ENCODE measurements at places on chromosomes 7 and 10.

DNA sequence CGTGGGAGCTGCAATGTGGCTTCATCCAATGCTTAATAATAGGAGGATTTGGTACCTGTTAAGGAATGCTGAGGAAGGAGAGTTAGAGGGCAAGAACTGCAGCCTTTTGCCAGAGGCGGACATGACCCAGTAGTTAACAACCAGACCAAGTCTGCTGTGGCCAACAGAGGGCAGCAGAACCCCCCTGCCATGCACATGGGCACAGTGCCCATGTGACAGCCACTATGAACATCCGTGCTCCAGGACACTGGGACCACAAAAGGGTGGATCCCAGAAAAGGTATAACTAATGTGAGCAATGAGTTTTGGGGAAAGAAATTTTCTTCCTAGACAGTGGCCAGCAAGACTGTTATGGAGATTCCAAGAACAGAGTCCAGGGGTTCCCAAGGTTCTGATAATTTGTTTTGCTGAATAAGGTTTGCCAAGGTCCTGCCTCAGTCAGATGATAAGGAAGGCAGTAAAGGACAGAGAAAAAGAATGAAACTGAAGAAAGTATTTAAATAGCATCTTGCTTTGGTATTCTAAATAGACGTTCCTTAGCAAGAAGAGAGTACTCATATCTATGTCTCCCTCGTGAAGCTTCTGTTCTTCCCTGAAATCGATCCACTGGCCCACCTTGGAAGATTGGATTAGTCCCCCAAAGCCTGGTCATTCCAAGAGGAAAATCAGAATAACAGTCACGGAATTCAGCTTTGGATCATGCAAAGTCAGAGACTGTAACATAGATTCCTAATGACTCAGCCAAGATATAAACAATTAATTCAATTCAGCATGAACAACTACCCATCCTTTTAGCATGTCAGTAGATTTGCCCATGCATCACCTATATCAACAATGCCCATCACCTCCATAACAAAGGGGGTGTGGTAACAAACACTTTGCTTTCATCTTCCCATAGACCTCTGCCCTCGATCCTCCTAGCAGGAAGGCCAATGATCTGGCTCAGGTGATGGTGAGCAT, 56.0 kb downstream of the LGI1 start:
- DNase-seq = no peak

DNA sequence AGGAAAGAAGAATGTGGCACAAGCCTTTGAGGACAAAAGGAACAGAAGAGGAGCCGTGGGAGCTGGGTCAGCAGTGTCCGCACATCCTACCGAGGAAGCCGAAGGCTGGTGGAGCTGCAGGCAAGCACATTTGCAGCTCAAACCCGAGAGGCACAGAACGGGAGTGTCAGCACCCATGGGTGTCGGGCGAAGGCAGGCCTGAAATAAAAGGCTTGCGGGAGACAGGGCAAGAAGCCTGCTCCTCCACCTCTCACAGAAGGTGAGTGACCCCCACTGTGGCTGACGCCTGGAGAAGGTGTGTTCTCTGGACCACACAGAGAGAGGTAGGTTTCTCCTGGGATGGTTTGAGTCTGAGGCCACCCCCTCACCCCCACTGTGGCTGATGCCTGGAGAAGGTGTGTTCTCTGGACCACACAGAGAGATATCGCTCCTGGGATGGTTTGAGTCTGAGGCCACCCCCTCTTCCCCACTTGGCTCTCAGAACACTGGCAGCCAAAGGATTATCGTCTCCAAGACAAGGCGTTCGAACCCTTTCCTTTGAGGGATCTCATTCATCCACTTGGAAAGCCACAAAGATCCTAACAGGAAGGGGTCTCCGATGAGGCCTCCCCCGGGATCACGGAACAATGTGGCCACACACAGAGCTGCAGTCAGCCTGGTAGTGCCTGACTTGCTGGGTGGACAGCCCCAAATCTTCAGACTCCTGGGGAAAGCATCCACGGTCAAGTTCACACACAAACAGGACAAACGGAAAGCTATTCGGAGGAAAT, 21.6 kb upstream of the GTPBP4 start:
- DNase-seq = no peak

GRCh38 chr7:112995059-112995824, 91.4 kb downstream of the GPR85 start:
- no peak for DNase-seq

DNA sequence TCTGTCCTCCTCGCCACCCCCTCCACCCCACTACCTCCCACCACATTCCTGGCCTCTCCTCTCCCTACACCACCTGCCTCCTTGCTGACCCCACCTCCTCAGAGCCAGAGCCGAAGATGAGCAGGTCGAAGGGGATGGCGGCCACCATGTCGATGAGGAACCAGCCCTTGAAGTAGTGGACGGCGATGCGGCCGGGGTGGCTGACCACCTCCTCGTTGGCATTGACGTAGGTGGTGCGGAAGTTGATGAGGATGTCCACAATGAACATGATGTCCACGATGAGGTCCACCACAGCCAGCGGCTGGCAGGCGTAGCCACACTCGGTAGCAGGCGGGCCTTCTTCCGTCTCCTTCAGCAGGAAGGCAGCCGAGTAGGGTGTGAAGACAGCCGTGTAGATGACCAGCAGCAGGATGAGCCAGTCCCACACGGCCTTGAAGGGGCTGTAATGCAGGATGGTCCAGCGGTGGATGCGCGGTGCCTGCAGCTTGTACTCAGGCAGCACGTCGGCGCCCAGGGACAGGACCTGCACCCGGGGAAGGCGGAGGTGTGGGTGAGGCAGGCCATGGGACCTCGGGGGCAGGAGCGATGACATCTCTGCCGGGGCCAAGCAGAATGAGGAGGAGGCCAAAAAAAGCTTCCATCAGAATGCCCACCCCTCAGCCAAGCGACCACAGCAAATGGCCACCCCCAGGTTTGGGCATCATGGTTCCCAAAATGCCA, 25.6 kb downstream of the KCNH2 start:
- DNase-seq = no peak

- DNase-seq = no peak
Measured at GRCh38 chr7:36137754-36138153, 15.3 kb upstream of the EEPD1 start.

DNA sequence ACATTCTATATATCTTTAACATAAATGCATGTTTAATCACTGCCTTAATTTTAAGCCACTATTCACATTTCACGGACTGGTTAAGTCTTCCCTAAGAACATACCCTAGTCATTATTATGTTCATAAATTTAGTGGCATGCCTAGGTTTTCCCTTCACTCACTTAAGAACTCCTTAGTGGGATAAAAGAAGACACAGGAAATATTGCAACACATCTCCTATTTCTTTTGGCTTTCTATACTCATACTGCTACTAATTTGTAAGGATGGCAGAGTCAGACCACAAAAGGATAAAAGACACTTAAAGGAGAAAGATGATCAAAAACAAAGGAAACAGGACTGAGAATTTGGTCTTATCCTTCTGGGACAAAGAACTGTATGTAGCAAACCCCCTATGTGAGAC, 951.4 kb downstream of the SORCS3 start:
- DNase-seq = no peak

DNA sequence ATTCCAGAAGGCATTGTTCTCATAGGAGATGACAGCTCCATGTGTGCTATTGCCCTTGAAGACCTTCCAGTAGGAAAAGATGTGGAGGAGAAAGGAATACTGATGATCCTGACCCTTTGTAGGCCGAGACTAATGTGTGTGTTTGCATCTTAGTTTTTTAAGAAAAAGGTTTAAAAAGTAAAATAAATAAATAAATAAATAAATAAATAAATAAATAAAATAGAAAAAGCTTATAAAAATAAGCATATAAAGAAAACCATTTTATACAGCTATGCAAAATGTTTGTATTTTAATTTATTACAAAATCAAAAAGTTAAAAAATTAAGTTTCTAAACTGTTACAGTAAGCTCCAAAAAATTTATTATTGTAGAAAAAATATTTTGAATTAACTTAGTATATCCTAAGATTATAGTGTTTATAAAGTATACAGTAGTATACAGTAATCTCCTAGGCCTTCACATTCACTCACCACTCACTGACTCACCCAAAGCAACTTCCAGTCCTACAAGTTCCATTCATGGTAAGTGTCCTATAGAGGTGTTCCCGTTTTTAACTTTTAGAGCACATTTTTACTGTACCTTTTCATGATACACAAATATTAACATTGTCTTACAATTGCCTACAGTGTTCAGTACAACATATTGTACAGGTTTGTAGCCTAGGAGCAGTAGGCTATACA, 435.2 kb upstream of the SEMA3A start:
- no peak for DNase-seq

DNA sequence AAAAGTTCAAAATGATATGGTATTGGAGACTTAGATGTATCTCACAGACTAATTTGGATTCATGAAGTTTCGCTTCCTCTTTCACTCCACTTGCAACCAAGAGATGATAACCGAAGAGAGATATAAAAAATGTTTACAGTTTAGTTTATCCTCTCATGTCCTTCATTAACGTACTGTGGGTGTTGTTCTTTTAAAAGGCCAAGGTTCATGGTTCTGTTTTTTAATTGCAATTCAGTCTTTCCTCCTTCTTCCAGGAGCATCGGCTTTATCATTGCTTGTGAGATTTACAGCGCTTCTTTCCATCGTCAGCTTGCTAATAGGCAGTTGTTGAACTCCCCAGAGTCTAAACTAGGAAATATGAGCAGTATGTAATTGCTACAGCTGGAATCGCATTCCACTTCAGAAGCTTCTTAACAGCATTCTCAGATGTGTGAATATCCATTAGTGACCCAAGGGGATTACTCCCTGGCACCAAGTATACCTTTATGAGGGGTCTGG, 75.9 kb upstream of the HGF start:
- DNase-seq = no peak

DNA sequence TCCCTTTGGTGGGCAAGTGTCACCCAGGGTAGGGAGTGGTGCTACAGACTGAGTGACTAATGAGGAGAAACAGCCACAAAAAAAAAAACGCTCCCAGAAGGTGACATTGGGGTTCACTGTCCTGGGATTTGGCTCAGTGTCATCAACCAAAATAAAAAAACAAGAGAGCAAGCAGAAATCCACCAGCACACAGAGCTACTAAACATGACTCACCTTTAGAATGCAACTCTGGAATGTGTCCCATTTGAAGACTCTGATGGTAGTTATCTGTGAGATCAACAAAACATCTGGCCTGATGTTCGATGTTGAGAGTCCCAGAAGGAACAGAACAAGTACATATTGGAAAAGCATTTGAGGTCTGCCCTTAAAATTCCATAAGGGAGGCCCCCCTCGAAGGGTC, 200.3 kb upstream of the LYZL2 start:
- no peak for DNase-seq

- no peak for DNase-seq
Measured at GRCh38 chr10:128466831-128467371, 340.7 kb upstream of the MKI67 start.

- no peak for DNase-seq
Measured at GRCh38 chr10:34474009-34474376, 341.1 kb downstream of the PARD3 start.

- DNase-seq = no peak
Measured at GRCh38 chr10:102624094-102624493, 20.2 kb upstream of the TRIM8 start.

GRCh38 chr7:82442492-82443035, 1.0 kb downstream of the CACNA2D1 start:
- DNase-seq = no peak

GRCh38 chr10:125003146-125003900, 61.4 kb downstream of the ZRANB1 start:
- DNase-seq = no peak

GRCh38 chr10:49347827-49348226, 48.1 kb downstream of the DRGX start:
- no peak for DNase-seq

DNA sequence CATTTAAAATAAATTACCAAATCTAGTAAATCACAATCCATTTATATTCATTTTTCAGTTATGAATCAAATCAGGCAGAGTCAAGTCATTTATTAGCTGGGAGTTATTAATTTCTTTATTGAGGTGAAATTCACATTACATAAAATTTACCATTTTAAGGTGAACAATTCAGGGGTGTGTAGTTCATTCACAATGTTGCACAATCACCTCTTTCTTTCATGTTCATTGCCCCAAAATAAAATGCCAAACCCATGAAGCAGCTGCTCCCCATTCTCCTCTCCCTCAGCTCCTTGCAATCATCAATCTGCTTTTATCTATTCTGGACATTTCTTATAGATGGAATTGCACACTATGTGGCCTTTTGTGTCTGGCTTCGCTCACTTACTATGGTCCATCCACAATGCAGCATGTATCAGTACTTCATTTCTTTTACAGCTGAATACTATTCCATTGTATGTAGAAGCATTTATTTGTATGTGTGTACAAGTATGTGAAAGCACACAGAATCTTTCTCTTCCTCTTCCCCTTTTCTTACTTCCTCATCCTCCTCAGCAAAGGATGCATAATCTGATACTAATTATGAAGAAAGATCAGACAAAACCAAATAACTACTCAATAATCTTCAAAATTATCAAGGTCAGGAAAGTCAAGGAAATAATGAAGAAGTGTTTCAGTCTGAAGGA, 60.6 kb downstream of the LMBR1 start:
- no peak for DNase-seq

DNA sequence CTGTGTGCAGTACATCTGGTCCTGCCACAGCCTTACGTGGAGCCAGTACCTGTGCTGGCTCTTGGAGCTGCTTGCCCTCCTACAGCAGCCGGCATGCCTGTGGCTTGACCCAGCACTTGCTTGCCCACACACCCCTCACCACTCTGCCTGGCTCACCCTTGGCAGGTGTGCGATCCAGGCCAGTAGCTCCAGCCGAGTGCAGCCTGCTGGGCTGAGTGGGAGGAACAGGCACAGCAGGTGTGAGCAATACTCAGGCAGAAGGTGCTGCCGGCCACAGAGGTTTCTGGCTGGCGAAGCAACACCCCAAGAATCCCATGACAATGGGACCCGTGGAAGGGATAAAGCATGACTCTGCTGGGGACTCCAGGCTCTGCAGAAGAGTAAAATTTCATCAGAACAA, 173.5 kb upstream of the ADCY1 start:
- no peak for DNase-seq

- DNase-seq = no peak
Measured at GRCh38 chr10:49655099-49655498, 24.4 kb upstream of the C10orf53 start.

DNA sequence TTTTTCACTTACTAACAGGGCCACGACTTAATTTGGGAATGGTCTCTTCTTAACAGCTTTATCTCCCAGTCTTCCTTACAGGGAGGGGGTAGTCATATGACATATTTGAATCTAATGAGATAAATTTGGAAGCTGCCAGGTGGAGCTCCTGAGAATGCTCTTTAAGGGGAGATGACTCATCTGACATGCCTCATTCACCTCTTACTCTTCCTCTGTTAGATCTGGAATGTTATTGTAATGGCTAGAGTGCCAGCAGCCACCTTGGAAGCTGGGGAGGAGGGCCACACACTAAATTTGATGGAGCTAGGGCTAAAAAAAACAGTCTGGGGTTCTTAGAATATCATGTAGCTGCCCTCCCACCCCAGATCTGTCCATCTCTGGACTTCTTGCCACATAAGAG, 22.7 kb downstream of the HECW1 start:
- no peak for DNase-seq

DNA sequence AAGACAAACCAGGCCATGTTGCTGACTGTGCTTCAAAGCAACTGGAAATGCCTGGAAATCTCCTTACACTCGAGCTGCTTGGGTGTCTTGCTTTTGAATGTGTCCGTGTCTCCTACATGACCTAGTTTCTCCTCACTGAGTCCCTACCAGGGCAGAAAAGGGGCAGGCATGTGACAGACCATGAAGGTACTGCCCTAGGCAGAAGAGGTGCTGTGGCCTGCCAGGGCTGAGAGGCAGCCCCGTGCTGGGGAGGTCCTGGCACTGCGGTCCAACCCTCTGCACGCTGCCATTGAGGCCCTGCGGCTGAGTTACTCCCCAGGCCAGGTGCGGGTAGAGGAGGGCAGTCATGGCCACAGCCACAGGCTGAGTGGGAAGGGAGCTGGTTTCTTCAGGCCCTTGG, 159.3 kb downstream of the LYZL1 start:
- DNase-seq = no peak

All from stimulated activated CD8-positive, alpha-beta memory T cell treated with anti-CD3 and anti-CD28 coated beads, Interleukin-2, amount 100 ng/mL, for 1 hour (primary cell).